Hindlimb muscle (tissue), 1 donor: ENCODE measurements at places on chromosomes 1 and 21. TPM values are rescaled to one million over a fixed set of nuclear protein-coding genes. Genes with fewer than 3 reads are reported as not detected.

DNA sequence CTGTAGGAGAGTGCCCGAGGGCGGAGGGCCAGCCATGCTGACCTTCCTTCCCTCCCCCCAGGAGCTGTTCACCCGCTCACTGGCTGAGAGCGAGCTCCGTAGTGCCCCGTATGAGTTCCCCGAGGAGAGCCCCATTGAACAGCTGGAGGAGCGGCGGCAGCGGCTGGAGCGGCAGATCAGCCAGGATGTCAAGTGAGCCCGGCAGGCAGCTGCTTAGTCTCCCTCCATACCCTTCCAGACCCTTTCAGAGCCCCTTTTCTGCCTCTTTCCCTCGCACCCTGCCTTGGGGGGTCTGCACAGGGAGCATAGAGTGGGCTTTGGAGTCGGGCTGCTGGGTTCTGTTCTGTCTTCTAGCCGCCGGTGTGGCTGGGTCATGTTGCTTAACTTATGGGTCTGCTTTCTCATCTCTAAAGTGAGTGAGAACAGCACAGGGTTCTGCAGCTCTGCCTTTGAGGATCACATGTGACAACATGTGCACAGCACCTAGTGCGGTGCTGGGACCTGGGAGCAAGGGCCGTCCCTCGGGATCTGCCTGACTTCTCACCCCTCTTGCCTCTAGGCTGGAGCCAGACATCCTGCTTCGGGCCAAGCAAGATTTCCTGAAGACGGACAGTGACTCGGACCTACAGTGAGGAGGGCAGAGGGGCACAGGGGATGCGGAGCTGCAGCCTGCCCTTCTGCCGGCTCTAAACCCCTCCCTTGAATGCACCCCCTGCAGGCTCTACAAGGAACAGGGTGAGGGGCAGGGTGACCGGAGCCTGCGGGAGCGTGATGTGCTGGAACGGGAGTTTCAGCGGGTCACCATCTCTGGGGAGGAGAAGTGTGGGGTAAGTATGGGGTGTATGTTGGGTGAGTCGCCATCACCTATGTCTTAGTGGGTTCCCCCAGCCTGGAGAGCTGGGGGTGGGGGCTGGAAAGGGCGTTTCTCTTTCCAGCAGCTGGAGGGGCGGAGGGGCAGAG is 6.2 kb downstream of the AMPD2 start:
- DNase-seq = no peak

GRCh38 chr21:26365849-26366248 is 195.3 kb upstream of the APP start:
- DNase-seq = no peak

DNA sequence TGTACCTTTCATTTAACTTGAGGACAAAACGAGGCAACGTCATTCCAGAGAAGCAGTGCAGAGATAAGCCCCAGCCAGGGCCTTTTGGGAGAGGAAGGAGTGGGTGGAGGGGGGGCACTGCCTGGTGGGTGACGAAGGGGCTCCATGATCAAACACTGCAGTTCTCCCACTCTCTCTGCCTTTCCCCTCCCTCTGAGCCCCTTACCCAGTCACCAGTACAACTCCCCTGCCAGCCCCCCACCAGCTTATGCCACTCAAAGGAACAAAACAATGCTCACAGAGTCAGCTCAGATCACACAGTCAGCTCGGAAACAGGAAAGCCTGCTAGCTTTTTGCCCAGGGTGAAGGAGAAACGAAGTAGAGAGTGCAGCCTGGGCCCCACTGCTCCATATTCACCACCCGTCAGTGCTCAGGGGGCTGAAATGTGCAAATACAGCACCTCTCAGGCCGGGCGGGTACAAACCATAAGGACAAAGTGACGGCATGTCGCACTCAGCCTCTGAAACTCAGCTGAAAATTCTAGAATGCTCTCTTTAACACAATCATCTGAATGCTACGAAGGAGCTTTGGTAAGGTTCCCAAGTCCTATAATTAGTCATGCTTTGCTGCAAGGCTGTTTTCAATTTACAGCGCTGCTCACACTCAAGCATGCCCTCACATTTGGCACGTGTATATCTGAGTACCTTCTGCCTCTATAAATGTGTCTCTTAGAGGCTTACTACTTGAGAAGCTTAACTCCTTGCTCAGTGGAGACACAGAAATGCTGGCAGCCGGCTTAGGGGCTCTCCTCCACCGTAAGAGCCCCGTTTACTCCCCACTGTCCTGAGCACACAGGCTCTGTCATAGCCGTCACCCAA is 65.8 kb upstream of the RAB4A start:
- no peak for DNase-seq

- no peak for DNase-seq
Observed at GRCh38 chr1:3192361-3192760, 123.4 kb downstream of the PRDM16 start.

- no peak for DNase-seq
Observed at GRCh38 chr21:39904457-39904856, 37.2 kb downstream of the PCP4 start.

DNA sequence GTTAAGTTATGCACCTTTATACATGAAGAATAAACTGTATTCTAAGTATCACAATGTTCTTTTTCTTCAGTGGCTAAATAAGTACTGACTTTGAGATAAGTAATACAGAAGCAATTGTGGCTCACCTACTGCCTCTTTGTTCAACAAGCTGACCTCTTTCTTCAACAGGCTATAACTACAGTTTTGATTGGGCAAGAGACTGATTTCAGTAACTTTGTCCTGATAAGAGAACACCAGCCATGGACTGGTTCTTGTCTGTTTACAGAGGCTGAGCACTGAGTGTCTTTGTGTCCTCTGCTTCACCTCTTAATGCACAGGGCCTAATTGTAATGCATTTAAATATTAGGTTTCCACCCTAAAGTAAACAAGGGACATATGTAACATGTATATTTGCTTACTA is 34.6 kb upstream of the PDE4B start:
- DNase-seq = no peak

DNA sequence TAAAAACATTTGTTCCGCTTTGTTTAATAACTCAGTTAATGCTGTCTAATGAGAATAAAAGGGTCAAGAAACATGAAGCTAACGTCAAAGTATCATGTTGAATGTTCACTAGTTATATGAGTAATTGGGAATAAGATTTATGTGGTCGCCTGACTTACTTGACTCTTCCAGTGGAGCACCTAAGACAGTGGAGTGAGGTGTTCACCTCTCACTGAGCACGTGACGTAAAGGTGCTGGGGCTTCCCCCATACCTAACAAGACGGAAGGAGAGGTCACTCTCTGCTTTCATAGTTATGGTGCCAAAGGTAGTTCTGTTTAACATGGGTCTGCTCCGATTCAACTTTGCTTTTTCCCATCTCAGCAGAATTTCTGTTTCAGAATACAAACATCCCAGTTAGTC is 686 bp downstream of the KMO start:
- DNase-seq = no peak

DNA sequence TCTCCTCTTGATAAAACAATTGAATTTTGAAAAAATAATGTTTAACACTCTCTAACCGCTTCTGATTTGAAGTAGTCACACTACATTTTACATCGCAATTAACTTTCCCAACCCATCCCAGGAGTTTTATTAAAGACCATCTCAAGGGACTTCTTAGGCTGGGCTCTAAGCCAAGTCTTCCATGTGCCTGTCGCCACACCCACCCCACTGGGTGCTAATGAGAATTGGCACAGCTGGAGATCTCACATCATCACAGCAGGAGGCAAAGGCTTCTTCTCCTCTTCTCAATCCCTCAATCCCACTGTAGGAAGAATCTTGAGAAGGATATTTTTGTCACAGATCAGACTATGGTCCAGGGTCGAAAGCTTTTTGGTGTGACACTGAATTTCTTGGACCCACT is 328.9 kb downstream of the NUF2 start:
- DNase-seq = no peak

DNA sequence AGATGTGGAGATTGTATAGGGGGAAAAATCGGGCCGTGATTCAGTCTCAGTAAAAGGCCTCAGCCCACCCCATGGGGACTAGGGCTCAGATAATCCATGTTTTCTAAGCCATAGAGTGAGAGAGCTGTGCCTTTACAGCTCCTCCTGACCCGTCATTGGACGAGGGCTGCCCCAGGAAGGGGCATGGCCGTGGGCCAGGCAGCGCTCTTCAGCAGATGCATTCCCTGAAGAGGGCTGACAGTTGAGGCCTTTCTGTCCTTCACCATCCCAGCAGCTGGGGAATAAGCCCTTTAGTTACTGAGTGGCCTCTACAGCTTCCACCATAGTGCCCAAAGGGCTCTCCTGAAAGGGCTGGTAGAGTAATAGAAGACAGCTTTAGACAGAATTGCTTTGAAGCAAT is 57.2 kb downstream of the ST3GAL3 start:
- no peak for DNase-seq

DNA sequence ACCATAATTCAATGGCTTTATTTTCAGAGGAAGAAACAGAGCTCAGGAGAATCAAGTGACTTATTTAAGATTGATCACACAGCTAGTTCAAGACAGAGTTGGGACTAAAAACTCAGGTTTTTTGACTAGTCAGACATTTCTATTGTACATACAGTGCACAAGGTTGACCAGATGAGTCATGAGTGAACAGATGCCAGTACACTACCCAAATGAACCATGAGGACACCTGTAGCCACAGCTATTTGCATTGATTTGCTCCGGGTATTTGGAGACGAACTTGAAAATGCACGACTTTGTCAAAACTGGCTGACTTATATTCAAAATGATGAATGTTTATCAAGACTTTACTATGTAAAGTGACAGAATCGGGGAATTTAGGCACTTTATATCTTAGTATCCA is 161.7 kb upstream of the ST6GALNAC5 start:
- DNase-seq = no peak

- no peak for DNase-seq
Observed at GRCh38 chr1:229380536-229381160, 37.8 kb upstream of the CCSAP start.

GRCh38 chr1:84101204-84101603 is 42.9 kb upstream of the PRKACB start:
- no peak for DNase-seq

DNA sequence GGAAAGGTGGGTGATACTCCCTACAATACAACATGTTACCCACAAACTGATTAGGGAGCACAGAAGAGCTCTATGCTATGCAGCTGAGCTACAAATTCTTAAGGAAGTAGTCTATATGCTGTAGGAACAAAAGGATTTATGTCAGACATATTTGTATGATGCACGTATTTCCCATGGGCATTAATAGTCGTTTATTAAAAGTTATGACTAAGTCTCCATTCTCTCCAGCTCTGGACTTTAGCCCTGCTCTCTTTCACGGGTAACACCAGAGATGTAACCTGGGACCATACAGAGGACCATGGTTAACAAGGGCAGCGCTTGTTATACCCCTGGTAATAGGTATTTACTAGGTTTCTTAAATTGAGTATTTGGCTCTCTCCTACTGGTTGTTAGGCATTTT is 168.2 kb upstream of the C1orf105 start:
- no peak for DNase-seq

GRCh38 chr1:28601696-28602095 is 9.6 kb downstream of the RAB42 start:
- no peak for DNase-seq

DNA sequence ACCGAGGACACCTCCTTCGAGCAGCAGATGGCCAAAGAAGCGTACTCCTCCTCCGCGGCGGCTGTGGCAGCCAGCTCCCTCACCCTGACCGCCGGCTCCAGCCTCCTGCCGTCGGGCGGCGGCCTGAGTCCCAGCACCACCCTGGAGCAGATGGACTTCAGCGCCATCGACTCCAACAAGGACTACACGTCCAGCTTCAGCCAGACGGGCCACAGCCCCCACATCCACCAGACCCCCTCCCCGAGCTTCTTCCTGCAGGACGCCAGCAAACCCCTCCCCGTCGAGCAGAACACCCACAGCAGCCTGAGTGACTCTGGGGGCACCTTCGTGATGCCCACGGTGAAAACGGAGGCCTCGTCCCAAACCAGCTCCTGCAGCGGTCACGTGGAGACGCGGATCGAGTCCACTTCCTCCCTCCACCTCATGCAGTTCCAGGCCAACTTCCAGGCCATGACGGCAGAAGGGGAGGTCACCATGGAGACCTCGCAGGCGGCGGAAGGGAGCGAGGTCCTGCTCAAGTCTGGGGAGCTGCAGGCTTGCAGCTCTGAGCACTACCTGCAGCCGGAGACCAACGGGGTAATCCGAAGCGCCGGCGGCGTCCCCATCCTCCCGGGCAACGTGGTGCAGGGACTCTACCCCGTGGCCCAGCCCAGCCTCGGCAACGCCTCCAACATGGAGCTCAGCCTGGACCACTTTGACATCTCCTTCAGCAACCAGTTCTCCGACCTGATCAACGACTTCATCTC is 106.8 kb upstream of the VAMP3 start:
- no peak for DNase-seq

DNA sequence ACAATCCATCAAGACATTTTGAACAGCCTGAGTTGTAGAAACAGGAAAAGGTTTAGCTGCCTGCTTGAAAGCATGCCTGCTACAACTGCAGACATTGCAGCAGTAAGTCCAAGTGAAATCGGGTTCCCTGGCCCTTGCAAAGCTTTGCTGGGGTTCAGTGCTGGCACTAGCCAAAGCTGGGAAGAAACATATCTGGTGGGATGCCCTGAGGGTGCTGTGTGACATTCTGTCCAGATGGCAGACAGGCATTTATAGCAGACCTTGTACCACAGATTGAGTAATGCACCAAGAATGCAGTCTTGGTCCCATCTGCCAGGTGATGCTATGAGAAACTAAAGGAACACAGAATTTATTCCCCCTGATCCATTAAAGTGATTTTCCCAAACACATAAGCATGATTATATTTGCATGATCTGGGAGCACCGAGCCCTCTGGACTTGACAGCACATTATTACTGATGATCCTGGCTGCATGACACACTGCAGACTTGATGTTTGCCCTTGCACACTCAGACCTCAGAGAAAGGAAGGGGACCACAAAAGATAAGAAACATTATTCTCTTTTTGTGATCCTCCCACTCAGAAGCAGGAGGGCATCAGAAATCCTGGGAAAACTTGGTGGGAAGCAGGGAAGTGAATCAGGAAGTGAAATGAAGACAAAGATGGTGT is 223.7 kb upstream of the FAM78B start:
- DNase-seq = no peak

DNA sequence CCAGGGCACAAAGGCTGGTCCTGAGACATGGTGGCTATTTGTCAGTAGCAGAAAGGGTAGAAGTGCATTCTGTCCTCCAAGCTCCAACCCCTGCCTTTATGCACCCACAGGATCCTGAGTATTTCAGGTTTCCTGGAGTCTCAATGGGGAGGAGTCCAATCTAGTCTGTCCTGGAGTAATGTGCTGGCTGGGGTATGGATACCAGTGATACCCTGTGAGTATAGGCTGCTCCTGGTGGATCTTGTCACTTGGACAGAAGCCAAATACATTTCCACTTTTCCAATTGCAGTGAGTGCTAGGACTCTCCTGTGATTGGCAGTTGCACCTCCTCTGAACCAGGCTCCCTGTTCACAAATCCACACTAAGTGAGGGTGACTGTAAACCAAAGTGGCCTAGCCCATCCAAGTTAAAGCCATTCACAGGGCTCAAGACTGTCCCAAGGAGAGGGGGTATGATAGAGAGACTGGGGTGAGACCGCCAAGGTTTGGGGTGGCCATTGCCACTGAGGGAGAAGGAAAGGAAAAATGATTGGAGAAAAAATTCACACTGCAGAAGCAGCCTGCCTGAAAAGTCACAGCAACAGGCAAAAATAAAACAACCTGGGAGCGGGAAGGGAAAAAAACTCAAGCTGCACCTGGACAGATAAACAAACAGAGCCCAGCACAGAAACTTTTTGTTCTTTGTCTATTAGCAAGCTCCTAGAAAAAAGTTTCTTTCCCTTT is 163.4 kb upstream of the ETV3 start:
- DNase-seq = no peak

The FCAMR gene
- not detected for polyA plus RNA-seq

The PRSS38 gene
- polyA plus RNA-seq = not detected

The GBP3 gene
- 3.8 TPM for polyA plus RNA-seq

The NBPF10 gene
- 1.8 TPM for polyA plus RNA-seq

The LIN28A gene
- polyA plus RNA-seq = not detected

The KLF17 gene
- polyA plus RNA-seq = not detected

The EXTL1 gene
- polyA plus RNA-seq = 4.2 TPM

The MIGA1 gene
- 10.0 TPM for polyA plus RNA-seq
